ENCODE measurements at places on chromosomes 1 and 21.

GRCh38 chr1:59500950-59501742 is 204.3 kb downstream of the FGGY start:
- DNase-seq, result no peak

GRCh38 chr1:169018751-169019150 is 87.7 kb upstream of the ATP1B1 start:
- no peak for DNase-seq

DNA sequence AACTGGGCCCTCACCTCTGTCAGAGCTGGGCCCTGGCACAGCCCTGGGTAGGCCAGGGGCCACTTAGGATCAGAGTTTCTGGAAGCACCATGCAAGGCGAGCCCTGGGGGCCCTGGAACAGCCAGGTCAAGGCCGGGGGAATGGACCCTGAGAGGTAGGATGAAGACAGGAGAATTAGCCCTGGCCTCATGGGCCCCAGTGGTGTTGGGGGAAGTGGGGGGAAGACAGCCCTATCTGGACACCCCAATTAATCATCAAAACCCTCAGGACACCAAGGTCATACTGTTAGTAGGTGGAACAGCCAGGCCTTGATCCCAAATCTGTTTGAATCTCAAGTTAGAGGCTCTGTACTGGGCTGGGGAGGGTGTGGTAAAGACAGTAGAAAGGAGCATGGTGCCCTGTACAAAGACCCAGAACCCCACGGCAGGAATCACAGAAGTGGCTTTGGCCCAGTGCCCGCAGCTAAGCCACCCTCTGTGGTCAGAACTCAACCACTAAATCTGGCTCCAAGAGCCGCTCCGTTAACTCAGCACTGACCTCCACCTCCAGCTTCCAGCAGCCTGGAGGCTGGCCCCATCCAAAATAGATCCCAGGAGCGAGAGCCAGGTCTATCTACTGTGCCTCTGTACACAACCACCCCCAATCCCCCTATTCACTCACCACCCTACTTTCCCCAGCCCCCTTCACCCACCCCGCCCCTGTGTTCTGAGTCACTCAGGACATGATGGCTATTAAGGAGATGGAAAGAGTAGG is 14.0 kb upstream of the TRIM63 start:
- DNase-seq, result no peak

DNA sequence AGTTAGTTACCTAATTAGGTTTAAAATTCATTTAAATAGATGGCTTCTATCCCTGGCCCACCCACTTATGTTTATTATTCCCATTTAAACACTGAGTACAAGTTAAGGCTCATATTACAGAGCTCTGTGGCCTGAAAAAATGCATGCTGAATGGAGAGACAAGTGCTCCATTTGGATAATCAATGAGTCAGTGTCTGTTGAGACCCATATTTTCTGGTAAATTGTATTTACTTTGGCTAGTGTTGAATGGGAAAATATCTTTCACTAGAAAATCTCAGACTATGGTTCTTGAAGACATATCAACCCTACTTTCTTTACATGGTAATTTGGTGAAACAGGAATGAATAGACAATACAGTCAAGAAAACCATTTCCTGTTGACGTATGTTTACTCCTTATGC is 356.0 kb downstream of the S1PR1 start:
- DNase-seq, result no peak

DNA sequence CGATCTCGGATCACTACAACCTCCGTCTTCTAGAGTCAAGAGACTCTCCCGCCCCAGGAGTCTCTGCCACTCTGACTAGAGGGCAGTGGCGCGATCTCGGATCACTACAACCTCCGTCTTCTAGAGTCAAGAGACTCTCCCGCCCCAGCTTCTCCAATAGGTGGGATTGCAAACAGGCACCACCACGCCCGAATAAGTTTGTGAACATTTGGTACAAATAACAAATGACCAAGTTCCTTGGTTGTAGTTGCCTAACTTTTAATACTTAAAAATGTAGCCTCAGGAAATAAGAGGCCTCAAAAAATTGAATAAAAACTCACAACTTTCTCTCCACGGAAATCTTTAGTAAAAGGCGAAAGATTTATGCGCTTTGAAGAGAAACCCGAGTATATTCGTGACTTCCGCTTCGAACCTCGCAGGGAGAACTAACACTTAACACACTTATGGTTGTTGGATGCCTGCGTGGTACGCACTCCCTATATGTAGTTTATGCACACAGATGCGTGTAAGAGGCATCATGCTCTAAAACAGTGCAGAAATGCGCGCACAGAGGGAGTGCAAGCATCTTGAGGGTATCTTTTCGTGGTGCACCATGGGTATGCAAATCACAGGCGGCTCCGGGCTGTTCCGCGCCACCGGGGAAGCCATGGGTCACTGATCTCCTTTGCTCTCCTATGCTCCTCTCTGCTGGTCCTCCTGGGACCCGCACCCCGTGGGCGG is 11.4 kb downstream of the BTBD19 start:
- peak; percentile 69 for DNase-seq

GRCh38 chr1:103180660-103181059 is 72.3 kb upstream of the COL11A1 start:
- DNase-seq, result no peak
